Cardiac atrium fibroblast (primary cell): ENCODE measurements at places on chromosomes 5 and 9. TPM values are rescaled to one million over a fixed set of nuclear protein-coding genes. Genes with fewer than 3 reads are reported as not detected.

The SURF1 gene
- 24.5 and 26.9 TPM in 2 replicates for total RNA-seq

The EGFLAM gene
- 1.6 and 2.7 TPM in 2 replicates for total RNA-seq

The VCAN gene
- total RNA-seq = 696 and 976 TPM in 2 replicates

The VLDLR gene
- 12.8 and 15.9 TPM in 2 replicates for total RNA-seq

The NOXA1 gene
- 0.16 TPM in 1 of 2 replicates, not detected in the other for total RNA-seq

The AFF4 gene
- 28.3 and 47.8 TPM in 2 replicates for total RNA-seq

The TMEM252 gene
- total RNA-seq = not detected in 2 replicates
